ENCODE measurements at places on chromosomes 16 and 17. TPM values are rescaled to one million over a fixed set of nuclear protein-coding genes. Genes with fewer than 3 reads are reported as not detected.

The KRTAP9-2 gene
- total RNA-seq = not detected

The CCL3 gene
- not detected for total RNA-seq

The ATP1B2 gene
- not detected for total RNA-seq

The FNDC8 gene
- not detected for total RNA-seq

The MT1A gene
- total RNA-seq = not detected

The SLC5A11 gene
- total RNA-seq = not detected

The RNF222 gene
- not detected for total RNA-seq

The SDR42E1 gene
- total RNA-seq = 0.08 TPM

The LGALS9B gene
- not detected for total RNA-seq

The QRICH2 gene
- total RNA-seq = 1.8 TPM

All from fibroblast of the aortic adventitia (primary cell).